Endothelial cell (in vitro differentiated cells): ENCODE measurements at places on chromosomes 7 and 10. TPM values are rescaled to one million over a fixed set of nuclear protein-coding genes. Genes with fewer than 3 reads are reported as not detected.

DNA sequence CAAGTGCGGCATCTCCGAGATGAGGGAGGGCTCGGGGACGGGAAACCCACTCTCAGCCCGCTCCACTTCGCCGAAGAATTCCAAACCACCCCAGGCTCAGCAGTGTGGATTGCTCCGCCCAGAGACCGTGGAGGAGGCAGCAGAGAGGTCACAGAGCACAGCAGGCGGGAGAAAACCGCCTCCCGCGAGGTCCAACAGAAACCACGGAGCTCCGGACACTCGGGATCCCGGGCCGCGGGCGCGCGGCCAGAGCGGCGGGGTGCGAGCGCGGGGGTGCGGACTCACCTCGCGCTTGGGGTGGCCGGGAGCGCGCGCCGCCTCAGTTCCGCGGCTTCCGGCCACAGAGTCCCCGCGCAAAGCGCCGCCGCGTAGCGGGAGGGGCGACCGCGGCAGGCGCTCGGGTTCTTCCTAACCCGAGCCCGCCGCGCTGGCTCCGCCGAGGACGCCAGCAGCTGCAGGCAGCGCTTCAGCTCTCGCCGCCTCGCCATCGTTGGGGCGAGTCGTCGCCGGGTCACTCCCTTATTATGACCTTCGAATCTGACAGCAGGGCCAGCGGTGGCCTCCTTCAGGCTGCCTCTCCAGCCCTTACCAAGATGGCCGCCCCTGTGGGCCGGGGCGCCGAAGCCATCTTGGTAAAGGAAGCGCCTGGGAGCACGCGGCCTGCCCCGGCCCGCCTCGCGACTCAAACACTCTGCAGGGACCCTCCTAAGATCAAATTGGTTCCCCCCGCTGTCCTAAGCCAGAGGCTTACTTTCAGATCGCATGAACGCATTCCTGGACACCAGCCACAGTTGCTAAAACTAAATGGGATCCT is at the start of gene NAPEPLD:
NAPEPLD (minus strand) TSS at position 106 of the 814 bp plus-strand sequence. CDS start 20,323 bp downstream, outside the sequence.
- DNase-seq, result peak; percentile 81

Gene CRTAC1
- 37.3 TPM for total RNA-seq

GRCh38 chr7:76244781-76245391 is 43.2 kb downstream of the SRRM3 start:
- no peak for DNase-seq

Gene MYPN
- total RNA-seq, result not detected

DNA sequence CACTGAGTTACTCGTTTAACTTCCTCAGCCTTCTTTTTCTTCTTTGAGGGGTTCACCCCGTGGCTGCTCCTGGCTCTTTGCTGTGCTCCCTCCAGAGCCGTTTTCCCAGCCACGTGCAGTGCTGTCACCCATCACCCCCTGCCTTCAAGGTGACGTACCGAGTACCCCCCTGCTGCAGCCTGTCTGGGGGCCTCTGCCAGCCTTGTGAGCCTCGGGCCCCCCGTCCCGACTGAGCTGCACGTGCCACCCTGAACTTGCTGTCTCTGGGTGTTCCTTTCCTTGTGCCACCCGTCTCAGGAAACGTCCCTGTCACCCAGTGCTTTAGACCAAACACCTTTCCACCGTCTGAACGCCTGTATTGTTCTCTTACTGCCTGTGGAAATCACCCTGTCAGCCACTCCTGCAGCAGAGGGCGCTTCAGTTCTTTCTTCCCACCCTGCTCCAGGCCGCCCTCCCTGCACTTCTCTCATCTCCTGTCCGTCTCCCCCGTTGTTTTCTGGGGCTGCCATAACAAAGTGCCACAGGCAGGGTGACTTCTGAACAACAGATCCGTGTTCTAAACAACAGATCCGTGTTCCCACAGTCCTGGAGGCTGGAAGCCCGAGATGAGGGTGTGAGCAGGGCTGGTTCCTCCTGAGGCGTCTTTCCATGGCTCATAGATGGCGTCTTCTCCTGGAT is 44.6 kb downstream of the WDR37 start:
- DNase-seq, result peak; percentile 52

GRCh38 chr7:154698726-154699291 is 304.1 kb downstream of the PAXIP1 start:
- DNase-seq, result peak; percentile 49

DNA sequence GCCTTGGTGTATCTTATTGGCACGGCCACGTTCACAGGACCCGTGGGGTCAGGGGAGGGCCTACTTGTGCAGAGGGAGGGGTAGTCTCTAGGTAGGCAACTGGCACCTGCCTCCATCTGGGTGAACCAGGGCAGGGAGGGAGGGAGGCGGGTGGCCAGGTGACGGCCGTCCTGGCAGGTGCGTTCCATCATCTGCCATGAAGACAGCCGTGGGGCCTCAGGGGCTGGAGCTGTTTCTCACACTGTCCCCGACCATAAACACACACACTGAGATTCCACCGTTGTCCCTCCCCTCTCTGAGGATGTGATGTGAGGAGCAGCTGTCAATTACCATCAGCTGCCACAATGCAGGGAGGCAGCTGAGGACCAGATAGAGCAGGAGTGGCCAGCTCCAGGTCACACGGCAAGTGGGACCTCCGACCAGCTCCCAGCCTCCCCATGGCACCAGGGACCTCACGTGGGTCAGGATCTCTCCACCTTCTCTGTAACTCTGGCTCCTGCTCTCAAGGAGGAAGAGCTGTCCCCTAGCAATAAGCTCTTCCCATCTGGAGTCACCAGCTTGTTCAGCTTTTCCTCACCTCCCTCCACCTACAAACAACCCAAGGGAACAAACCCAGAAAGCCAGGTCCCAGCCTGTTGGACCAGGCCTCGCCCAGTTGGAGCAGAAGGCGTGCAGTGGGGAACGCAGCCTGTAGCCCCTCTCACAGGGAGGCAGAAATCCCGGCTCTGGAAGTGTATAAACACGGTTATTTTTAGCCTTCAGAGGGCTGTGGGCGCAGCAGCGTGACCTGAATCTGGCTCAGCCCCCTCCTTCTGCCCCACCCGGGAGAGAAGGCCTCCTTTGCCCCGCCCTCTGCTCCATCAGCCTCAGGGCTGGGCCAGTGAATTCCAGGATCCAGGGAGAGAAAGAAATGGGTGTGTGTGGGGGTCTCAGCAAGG is 33.1 kb downstream of the ZMIZ1 start:
- no peak for DNase-seq

Gene FANK1
- total RNA-seq, result 9.4 TPM
